ENCODE measurements at places on chromosomes 2 and 18.

DNA sequence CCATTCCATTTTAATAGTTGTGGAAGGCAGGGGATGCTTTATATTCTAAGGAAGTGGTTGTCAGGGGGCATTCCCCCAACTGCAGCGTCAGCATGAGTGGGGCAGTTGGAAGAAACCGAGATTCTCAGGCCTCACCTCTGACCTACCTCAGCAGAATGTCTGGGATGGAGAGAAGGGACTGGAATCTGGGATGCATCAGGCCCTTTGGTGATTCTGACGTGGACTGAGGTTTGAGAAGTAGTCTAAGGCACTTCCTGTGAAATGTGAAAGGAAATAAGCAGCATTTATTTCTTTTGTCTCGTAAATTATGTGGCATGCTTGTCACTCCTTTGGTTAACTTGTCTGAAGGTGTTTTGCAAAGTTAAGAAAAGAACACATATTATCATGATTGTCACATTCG lies 540.7 kb upstream of the NETO1 start:
- DNase-seq = no peak

DNA sequence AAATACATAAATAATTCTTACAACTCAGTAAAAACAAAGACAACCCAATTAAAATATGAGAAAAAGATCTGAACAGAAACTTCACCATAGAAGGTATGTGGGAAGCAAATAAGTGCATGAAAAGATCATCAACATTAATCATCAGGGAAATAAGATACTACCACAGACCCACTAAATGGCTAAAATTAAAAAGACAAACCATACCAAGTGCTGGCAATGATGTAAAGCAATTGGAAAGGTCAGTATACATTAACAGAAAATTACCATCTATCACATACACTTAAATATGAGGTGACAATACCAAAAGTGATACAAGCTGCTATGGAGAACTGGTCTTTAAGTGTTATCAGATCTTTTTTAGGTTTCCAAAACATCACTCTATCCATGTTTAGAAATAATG lies 44.7 kb downstream of the TTR start:
- DNase-seq = no peak

DNA sequence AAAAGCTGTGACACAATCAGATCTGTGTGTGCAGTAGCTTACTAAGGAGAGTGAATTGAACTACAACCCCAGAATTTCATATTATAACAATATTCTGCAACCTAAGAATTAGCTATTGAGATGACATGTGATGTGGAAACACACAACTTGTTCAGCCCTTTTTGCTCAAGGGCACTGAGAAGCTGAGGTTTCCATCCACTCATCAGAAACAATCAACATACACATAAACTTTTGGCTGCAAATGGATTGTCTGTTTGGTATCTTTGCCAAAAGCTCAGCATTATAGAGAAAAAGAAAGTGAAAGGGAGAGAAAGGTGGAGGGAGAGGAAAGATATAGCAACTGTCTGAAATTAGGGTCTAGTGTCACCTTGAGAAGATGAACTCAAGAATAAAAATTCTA lies 117.2 kb upstream of the KLF7 start:
- no peak for DNase-seq

- DNase-seq = peak; percentile 77
These were observed 881.6 kb upstream of the PIK3C3 start for GRCh38 chr18:41073372-41073954.
